ENCODE measurements at places on chromosomes 11 and 22. TPM values are rescaled to one million over a fixed set of nuclear protein-coding genes. Genes with fewer than 3 reads are reported as not detected.

DMC1 gene
- total RNA-seq = 2.7 TPM

TMEM184B gene
- total RNA-seq = 12.9 TPM

IGLL5 gene
- not detected for total RNA-seq

SEC14L2 gene
- total RNA-seq = 9.3 TPM

BID gene
- 26.1 TPM for total RNA-seq

OR51E2 gene
- total RNA-seq = not detected

OR4C46 gene
- total RNA-seq = not detected

KCNQ1OT1 gene
- total RNA-seq = 4.9 TPM

OR5P2 gene
- total RNA-seq = not detected

MED17 gene
- 16.8 TPM for total RNA-seq

OSBPL5 gene
- total RNA-seq = 45.0 TPM

CASP5 gene
- total RNA-seq = 0.14 TPM

PGA3 gene
- not detected for total RNA-seq

CCDC157 gene
- total RNA-seq = 1.7 TPM

GTSE1 gene
- total RNA-seq = 0.57 TPM

KLHDC7B gene
- total RNA-seq = 0.28 TPM

OR5AS1 gene
- total RNA-seq = not detected

CHRM1 gene
- not detected for total RNA-seq

GGTLC3 gene
- total RNA-seq = not detected

MIOX gene
- not detected for total RNA-seq

NAALAD2 gene
- 0.14 TPM for total RNA-seq

SLC7A4 gene
- 0.14 TPM for total RNA-seq

YPEL4 gene
- total RNA-seq = 1.4 TPM

SCGB1C1 gene
- total RNA-seq = not detected

UBQLN3 gene
- total RNA-seq = under 0.01 TPM

C11orf97 gene
- total RNA-seq = not detected

MS4A3 gene
- not detected for total RNA-seq

MMP10 gene
- 1.2 TPM for total RNA-seq

APOL6 gene
- total RNA-seq = 32.1 TPM

CNTN5 gene
- total RNA-seq = not detected

DUSP18 gene
- total RNA-seq = 5.6 TPM

OR4B1 gene
- not detected for total RNA-seq

SCN3B gene
- not detected for total RNA-seq

TMPRSS5 gene
- total RNA-seq = 0.14 TPM

P4HA3 gene
- 35.9 TPM for total RNA-seq

PHOX2A gene
- not detected for total RNA-seq

SAA4 gene
- not detected for total RNA-seq

MMP12 gene
- 0.28 TPM for total RNA-seq

BTG4 gene
- not detected for total RNA-seq

ELMOD1 gene
- 0.83 TPM for total RNA-seq

LARGE1 gene
- total RNA-seq = 12.1 TPM

RAG1 gene
- total RNA-seq = 0.18 TPM

CLDN5 gene
- total RNA-seq = 0.28 TPM

RASGRP2 gene
- 0.71 TPM for total RNA-seq

TNNI2 gene
- not detected for total RNA-seq

C11orf52 gene
- not detected for total RNA-seq

CRYBB3 gene
- not detected for total RNA-seq

DNHD1 gene
- 5.3 TPM for total RNA-seq

CFAP300 gene
- total RNA-seq = 11.0 TPM

SMIM35 gene
- total RNA-seq = not detected

PIK3C2A gene
- total RNA-seq = 44.2 TPM

FGF3 gene
- not detected for total RNA-seq

P2RY2 gene
- total RNA-seq = not detected

KDM4D gene
- 0.43 TPM for total RNA-seq
